Stimulated activated CD4-positive, alpha-beta T cell treated with anti-CD3 and anti-CD28 coated beads, Interleukin-4, amount 100 ng/mL, for 24 hours (primary cell): ENCODE measurements at places on chromosomes 3 and 15.

GRCh38 chr3:106381286-106381938, 512.6 kb upstream of the CBLB start:
- no peak for DNase-seq

GRCh38 chr3:54538346-54538745, 389.5 kb downstream of the LRTM1 start:
- DNase-seq: no peak

DNA sequence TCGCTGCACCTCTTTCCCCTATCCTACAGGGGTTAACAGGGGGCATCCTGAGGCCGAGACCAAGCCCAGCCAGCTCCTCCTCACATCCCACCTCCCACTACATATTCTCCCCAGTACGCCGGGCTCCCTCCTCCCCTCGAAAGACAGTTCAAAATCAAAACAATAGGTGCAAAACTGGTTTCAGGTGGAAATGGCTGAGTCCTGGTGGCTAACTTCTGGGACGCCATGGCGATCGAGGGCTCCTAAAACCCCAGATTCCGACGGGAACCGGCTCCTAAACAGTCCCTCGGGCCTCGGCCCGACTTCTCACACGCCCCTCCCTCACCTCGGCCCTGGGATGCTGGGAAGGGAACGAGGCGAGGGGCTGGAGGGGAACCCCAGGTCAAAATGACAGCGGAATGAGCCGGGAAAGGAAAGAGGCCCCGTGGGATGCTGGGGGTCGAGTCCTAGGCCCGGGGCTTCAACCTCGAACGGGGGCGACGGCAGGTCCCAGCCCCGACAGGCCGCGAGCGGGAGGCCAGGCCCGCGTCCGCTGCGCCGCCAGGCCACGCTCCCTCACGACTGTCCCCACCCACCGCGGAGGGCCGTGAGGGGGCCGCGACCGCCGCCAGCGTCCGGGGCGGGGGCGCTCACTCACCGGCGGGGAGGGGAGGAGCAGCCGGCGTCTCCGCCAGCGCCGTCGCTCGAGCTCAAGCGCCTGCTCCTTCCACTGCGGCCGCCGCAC, 492 bp downstream of the TMCC1 start:
- peak; percentile 66 for DNase-seq

DNA sequence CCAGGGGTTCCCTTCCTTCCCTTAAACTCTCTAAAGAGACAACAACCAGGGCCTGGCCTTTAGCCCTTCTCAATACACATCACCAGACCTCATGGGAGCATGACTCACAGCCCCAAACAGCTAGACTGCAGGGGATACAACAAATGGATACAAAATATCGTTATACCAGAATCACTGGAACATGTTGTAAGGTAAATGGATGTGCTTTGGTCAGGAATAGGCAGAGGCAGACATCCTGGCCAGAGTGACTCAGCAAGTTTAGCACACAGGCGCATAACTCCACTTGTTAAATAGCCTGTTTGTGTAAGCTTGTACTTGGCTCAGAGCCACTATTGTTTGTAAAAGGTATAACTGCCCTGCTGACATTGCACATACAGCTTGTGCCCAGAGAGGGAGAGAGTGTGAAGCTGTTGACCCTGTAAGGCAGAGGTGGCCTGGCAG, 18.3 kb downstream of the TMED3 start:
- no peak for DNase-seq

DNA sequence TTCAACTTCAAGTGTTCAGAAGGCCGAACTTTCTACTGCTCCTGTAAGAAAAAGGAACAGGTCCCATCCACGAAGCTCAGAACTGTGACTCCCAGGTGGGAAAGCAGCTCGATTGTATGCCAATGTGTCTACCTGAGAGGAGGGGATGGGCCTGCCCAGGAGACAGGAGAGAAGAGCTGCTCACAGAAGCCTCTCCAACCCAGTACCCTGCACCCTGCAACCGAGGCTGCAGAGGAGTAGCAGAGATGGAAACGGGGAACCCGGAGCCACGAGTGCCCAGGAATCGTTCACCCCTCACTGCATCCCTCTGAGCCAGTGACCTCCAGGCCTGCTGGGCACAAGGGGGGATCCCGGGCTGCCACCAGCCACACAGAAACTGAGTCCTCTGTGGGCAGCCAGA, 86.5 kb upstream of the PRR23E start:
- DNase-seq: no peak

GRCh38 chr3:123298903-123299302, 97.2 kb downstream of the SEC22A start:
- no peak for DNase-seq

- DNase-seq: no peak
Measured at GRCh38 chr3:1087066-1087560, 5.7 kb upstream of the CNTN6 start.

DNA sequence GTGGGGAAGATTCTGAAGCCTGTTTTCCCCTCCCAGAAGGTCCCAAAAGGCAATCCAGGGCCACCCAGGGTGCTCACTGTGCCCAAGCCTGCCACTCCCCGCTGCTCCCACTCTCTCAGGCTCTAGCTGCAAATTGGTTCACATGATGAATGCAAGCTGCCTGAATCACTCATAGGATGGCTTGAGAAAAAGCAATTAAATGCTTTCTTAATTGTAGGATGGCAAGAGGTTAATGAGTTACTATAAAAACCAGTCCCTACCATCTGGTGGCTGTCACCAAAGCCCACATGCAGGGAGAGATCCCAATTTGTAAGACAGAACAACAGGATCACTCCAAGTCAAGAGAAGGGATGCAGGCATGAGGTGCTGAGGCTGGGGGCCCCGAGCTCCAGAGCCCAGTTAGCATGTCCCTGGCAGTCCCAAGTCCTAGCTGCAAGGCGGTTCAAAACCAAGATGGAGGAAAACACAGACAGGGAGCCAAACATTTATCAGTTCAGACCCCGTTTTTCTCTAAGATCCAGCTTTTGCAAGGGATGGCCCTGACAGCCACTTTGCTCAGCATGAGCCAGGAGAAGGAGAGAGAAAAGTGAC, 207.1 kb downstream of the UACA start:
- no peak for DNase-seq

- no peak for DNase-seq
Measured at GRCh38 chr3:128080323-128081080, 28.3 kb downstream of the SEC61A1 start.

DNA sequence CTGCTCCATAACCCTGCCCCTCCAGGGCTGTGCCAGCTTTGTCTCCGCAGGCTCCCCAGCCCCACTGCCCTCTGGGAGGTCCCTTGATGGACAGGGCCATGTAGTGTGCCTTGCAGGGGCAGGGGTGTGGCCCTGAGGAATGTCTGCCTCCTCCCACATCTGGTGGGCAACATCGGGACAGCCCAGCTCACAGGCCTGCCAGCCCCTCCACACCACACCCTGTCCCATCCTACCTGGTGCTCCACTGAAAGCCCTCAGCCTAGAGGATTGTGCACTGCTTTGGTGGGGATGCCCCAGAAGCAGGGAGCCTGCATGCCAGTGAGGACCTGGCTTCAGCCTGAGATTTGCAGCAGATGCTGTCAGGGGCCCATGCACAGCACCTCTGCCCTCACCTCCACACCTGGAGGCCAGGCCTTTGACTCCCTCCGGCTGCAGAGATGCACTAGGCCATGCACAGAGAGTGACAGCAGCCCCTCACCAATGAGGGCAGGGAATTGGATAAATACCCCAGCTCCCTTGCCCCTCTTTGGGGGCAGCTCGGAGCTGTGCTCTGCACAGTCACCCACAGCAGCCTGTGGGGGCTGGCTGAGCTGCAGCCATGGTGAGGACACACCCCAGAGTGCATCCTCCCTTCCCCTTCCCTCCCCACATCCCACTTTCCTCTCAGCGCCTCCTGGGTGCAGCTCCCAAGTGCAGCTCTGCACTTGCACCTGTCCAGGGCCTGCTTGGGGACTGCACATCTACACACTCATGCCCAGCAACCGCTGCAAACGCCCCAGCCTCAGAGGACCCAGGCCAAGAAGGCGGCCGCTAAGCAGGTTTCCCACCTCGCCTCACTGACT, 2.7 kb downstream of the C3orf22 start:
- DNase-seq: no peak

DNA sequence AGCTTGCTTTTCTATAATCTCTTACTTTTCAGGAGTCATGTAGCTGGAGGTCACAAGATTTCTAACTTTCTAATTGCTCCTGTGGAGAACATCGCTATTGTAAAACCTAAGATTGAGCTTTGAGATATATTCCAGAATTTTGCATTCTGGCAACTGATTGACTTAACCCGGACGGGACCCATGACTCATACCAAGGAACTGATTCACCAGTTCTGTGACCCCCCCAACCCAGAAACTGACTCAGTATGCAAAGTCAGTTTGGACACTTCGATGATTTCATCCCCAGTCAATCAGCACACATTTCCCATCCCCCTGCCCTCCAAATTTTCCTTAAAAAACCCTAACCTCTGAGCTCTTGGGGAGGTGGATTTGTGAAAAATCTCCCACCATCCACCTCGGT, 396.5 kb upstream of the GBE1 start:
- no peak for DNase-seq

GRCh38 chr3:152419748-152420147, 151.0 kb downstream of the MBNL1 start:
- DNase-seq: peak; percentile 20

DNA sequence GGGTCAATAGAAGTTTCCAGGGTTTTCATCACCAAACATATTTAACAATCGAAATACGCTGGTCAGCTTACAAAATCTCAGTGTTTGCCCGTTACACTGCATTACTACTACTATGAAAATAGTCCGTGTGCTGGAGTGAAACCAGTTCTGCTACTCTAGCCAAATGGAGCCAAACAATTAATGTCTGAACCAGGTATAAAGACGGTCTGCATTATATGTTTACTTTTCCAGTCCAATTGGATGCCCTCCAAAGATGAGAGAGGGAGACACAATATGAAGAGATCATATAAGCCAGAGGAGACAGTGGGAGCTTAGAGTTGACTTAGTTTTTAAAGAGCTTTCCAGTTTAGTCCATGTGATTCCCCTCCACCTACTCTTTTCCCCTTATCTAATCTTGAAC, 6.3 kb upstream of the DUT start:
- DNase-seq: no peak

GRCh38 chr3:39295184-39295775, 15.4 kb upstream of the CX3CR1 start:
- no peak for DNase-seq

DNA sequence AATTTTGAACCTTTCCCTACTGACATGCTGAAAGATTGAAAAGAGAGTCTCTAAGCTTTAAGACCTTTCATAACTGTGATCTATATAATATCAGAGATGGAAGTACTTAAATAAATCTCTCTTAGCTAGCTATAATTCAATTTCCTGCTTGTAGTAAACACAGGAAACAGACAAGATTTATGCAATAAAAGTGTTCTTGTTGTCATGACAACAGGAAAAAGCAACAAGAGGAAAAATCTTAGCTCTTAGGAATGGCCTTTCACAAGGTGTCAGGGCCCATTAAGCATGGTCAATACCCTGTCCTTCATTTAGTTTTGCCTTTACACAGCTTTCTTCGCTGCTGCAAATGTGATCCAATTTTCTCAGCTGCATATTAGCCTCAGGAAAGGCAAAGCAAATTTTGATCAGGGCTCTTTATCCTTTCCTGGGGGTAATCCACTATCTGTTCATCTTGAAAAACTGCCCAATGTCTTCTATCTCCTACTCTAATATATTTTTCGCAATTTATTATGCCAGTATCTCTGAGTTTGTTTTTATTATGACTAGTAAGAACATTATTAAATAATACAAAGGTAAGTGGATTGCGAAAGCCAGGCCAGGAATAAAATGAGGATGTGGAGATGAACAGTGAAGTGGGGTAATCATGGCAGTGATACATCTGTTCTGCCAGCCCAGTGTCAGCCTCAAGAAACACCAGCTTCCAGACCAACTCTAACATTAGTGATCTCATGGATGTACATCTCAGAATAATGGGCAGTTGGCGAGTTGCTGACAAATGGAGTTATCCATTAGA, 28.7 kb downstream of the SIDT1 start:
- no peak for DNase-seq

- no peak for DNase-seq
Measured at GRCh38 chr15:96333131-96334016, 2.9 kb downstream of the NR2F2 start.

DNA sequence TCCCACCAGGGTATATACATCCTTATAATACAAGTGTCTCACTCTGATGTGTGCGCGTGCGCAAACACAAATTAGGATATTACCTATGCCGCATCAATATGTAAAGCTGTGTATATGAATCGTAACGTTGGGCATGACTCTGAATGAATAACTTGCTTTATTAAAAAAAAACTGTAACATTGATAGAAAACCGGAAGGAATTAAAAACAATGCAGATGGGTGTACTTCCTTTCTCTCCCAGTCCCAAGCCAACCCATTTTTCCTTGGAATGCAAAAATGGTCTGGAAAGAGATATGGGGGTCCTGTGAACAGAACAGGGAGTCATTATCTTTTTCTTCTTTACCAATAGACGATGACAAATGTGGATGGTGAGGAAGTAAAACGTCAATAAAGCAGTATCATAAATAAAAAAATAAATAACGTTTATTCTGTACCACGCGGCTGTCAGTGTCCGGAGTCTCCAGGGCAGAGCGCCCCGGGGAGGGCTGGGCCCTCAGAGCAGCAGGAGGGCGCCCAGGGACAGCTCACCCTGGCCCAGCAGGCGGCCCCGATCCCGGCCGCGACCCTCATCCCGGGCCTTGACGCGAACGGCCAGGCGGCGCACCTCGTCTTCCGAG, 1.6 kb downstream of the C2CD4B start:
- no peak for DNase-seq

DNA sequence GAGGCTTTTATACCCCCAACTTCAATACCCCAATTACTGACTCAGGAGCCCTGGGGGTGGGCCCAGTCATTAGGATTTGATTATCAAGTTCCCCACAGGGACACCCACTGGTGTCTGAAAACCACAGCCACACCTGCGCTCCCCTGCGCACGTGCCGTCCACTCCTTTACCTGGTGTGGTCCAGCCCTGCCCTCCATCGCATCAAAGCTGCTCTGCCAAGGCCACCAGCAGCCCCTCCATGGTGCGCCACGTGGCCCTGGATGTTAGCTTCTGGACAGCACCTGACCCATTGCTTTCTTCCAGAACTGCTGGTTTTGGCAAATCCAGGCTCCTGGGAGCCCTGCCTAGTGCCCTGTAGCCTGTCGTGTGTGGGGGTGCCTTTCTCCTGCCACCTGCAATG, 136.3 kb downstream of the NSMCE3 start:
- no peak for DNase-seq

GRCh38 chr3:127680146-127680661, 7.5 kb downstream of the ABTB1 start:
- DNase-seq: no peak

GRCh38 chr3:106823701-106824100, 553.5 kb upstream of the CCDC54 start:
- DNase-seq: no peak

- DNase-seq: no peak
Measured at GRCh38 chr3:40765884-40766283, 241.1 kb downstream of the ZNF621 start.

DNA sequence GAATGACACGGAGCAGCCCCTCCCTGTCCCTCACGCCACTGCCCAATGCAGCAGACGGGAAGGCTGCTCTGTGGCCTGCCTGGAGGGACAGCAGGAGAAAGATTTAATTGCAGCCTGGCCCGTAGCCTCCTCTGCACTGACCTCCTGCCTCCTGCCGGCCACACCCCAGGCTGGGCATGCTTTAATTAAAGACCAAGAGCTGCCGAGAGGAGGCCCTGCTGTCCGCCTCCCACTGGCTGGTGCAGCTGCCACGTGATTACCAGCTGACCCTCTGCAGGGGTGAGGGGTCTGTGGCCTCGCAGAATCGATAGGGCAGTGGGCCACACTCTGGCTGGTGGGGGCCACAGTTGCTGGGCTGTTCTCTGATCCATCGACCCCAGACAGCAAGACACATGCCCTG, 100.2 kb upstream of the PRR23E start:
- DNase-seq: no peak

- no peak for DNase-seq
Measured at GRCh38 chr3:190053919-190054672, 66.6 kb downstream of the P3H2 start.
